ENCODE measurements at places on chromosomes 6 and 20.

- no peak for DNase-seq
Measured at GRCh38 chr6:30097902-30098768, 14.8 kb downstream of the TRIM31 start.

GRCh38 chr6:64505312-64505711, 869.7 kb downstream of the PHF3 start:
- DNase-seq, result no peak

GRCh38 chr6:119339941-119340456, 9.6 kb downstream of the MAN1A1 start:
- no peak for DNase-seq

GRCh38 chr6:6661684-6662083, 73.2 kb downstream of the LY86 start:
- peak; percentile 59 for DNase-seq

- no peak for DNase-seq
Measured at GRCh38 chr6:128478230-128479047, 42.0 kb downstream of the PTPRK start.

DNA sequence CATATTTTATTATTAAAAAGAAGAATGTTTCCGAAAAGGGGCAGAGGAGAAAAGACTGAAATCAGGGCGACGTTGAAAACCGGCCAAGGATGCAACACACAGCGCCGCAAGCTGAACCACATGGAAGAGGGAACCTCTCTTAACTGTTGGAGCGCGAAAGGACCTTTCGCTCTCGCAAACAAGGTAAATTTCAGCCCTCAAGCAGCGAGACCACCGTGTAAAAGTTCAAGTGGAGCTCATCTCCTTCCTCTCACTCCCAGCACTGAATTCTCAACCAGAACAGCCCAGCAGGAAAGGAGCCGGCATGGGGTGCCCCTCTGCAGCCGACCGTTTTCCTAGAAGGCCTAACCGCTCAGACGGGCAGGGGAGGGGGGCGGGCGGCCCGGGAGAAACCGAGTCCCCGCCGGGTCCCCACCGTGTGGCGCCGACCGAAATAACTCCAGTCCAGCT, 621 bp downstream of the GPR63 start:
- no peak for DNase-seq

GRCh38 chr6:130781557-130781956, 45.6 kb upstream of the SMLR1 start:
- DNase-seq, result no peak

- DNase-seq, result no peak
Measured at GRCh38 chr6:125947615-125948014, 9.0 kb upstream of the HINT3 start.

GRCh38 chr20:37992802-37993409, 40.4 kb downstream of the TTI1 start:
- no peak for DNase-seq

DNA sequence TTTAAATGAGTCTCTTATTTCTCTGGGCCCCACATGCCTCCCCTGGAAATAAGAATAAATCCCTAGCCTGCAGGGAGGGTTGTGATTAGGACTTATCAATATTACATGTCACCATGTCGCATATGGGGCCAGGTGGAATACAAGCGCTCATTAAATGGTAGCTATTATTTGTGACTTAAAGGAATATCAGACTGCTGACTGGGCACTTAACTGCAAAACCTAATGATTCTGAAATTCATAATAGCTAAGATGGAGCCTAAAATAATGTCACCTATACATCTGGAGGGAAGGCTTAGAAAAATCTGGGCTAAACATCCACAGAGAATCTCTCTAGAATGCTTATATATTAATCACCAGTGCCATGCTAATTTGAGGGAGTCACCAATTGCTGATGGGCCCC, 106.5 kb downstream of the LRFN2 start:
- DNase-seq, result no peak

DNA sequence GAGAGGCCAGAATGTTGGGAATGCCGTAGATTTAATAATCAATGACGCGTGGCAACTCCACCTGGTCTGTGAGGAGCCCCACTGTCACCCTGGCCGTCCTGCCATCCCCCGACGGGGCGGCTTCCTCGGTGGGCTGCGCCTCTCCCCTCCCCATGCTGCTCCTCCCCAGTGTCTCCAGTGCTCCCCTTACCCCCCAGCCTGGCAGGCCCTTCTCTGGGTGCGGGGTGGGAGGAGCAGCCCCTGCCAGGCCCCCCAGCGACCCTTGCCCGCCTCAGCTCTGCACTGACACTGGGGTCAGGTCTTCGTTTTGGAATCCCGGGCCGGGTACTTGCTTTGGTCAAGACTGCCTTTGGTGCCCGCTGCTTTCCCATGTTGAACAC, 82.3 kb upstream of the FRMD1 start:
- DNase-seq, result no peak

DNA sequence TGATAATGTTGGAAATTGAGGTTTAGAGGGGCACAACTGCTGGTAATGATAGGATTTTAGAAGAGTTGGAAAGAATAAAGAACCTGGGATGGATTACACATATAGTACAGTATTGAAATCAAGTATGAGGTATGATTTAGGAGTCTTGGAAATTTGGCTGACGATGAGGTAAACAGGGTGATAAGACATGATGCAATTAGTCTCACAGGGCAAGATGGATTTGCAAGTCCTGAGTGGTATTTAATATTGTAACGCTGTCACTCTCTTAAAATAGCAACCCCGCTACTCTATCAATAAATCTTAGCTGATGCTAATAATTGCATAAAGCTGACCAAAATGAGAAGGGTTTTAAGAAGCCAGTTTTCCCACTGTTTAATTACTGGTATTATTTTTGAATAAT, 70.4 kb downstream of the SYCP2 start:
- DNase-seq, result no peak

- DNase-seq, result no peak
Measured at GRCh38 chr6:7921046-7921445, 10.5 kb upstream of the TXNDC5 start.

DNA sequence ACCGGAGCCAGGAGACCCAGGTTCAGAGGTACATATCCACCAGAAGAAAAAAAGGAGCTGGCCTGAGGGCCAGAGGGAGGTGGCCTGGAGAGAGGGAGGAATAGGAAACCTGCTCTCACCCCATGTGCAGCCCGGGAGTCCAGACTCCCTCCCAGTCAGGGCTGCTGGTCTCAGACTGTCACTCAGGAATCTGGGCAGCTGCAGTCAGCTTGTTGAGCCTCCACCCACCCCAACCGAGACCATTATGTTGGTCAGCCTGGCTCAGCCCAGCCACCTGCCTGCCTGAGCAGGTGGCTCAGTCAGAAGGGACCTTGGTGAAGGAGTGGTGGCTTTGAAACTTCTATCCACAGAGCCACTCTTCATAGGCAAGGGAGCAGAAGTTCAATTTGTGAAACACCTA, 53.3 kb upstream of the EPB41L1 start:
- no peak for DNase-seq

- no peak for DNase-seq
Measured at GRCh38 chr6:47740714-47741113, 41.1 kb upstream of the OPN5 start.

GRCh38 chr6:4017834-4018170, 61.1 kb downstream of the FAM217A start:
- DNase-seq, result no peak

GRCh38 chr6:2839195-2839981, 2.3 kb downstream of the SERPINB1 start:
- DNase-seq, result no peak

DNA sequence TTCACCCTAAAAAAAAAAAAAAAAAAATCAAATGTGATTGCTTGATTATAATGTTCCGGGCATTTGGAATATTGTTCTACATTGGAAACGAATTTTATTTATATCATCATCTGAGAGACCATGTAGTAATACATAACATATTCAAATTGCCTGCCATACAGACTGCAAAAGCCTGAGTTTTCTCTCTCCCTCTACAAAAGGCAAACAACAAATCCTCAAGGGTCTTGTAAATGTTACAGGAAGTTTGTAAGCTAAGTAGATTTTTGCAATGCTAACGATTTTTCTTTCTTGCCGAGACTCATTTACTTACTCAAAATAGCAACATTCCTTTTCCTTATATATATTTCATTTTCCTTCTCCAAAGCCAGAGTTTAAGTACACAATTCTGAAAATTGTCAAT, 49.0 kb upstream of the HTR1E start:
- no peak for DNase-seq

DNA sequence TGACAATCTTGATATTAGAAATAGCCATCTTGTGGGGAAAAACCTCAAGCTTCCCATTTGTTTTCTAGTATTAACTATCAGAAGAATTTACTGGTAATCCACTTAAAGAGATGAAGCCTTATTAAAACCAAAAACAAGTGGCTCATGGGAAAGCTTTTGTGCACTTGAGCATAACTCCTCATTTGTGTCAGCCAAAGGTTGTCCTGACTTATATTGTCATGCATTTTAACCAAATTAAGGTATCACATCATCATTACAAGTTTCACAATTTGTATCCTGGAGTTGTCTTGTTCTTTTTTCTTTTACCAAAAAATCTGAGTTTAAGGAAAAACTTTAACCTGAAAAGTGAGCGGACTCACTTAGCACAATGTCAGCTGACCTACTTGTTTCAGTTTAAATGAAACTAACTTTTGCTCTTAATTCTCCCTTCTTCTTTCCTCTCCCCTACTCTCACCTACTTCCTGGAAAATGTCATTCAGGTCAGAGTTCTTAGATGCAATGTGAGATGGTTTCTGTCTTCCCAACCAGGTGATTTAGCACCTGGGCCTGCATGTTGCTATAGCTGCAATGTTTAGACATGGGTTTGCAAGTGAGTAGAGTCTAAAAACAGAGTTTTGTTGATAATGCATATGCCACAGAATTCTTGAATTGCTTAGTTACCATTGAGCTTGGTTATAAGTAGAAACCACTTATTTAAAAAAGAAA, 82.8 kb downstream of the TNFAIP3 start:
- no peak for DNase-seq

DNA sequence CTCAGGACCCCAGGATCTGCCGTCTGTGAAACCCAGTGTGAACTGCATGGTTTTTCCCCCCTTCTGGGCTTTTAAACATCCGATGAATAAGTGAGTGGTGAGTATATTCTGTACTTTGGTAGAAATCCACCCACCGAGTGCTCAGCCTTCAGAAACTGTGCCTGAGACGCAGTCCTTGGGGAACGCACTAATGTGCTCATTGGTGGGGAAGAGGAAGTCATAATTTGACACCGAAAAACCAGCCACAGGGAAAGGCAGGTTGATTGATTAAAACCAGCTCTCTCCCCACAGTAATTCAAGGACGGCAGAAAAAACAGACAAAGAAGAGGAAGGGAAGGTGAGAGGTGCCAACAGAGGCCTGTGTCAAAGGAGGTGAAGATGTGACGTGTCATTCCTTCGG, 21.7 kb downstream of the EDN3 start:
- no peak for DNase-seq

DNA sequence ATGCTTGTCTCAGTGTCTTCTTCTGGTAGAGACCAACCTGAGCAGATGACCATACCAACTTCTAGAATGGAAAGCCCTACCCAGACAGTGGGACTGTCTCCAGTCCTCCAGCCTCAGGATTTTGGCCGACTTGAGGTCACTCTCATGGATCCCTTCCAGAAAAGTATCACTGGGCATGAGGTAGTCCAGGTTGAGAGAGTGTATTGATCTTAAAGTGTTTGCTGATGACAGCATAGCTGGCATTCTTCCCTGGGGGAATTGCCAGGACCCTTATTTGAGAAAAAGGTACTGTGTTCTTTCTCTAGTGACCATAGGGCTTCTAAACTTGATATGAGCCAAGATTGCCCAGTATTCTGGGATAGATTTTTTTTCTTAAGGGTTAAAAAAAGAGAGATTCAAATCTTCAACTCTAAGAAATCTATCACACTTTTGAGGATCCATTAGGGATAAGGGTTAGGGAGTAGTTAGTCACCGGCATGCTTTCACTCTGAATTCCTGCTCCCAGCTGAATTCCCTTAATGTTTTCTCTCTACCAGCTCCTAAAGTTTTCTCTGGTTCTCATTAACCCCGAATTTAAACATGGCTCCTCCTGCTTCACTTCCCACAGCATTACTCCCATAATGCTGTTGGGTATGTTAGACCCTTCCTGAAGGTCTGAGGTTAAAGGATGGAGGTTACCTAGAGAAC, 73.6 kb upstream of the FLRT3 start:
- DNase-seq, result no peak

DNA sequence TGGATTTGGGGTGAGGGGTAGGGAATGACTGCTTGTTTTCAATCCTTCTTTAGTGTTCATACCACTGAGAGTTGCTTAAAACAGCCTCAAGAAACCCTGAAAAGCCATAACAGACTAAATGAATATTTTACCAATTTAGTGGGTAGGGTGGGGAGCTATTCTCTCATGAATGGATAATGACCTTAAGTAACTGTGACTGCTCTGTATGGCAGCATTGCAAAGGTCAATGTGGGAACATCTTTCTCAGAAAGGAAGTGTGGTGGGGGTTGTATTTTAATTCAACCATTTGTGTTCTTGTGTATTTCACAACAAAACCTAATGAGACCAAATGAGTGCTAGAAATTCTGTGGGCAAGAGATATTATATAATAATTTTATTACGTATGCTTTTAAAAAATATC, 55.7 kb downstream of the PHACTR2 start:
- no peak for DNase-seq

DNA sequence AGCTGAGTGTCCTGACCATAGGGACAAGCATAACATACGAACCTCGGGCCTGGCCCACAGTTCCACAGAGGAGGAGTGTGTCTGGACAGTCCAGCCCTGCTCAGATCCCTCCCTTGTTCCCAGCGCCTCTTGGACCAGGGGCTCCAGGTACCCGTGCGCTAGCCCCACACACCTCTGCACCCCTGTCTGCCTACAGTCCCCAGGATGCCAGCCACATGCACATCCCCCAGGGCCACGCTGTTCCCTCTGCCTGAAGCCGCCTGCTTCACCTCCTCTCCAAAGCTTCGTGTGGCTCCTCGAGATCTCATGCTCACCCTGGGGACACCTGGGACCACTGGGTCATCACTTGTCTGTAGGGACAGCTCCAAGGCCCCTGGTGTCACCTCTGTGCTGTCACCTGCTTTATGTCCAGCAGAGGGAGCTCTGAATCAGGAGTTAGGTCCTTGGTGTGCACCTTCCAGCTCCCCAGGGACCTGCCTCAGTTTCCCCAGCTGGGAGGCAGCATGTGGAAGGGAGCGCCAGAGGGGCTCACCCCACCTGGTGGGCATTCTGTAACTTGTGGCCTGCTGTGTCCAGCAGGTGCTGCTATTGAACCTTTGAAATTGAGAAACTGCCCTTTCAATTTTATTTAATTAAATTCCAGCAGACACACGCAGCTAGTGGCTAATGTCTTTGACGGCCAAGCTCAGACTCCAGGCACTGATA, 7.3 kb upstream of the YTHDF1 start:
- DNase-seq, result no peak

DNA sequence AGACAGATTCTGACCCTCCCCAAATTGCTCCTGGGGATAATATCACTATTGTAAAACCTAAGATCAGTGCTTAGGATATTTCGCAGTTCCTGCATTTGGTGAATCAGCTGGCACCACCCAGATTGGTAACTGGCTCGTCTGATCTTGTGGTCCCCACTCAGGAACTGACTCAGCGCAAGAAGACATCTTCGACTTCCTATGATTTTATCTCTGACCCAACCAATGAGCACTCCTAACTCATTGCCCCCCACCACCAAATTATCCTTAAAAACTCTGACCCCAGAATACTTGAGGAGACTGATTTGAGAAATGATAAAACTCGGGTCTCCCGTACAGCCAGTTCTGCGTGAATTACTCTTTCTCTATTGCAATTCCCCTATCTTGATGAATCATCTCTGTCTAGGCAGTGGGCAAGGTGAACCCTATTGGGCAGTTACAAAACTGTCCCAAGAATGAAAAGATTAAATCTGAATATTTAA, 55.7 kb upstream of the PRND start:
- no peak for DNase-seq

GRCh38 chr6:135323202-135323668, 142.1 kb downstream of the MYB start:
- DNase-seq, result no peak

- DNase-seq, result no peak
Measured at GRCh38 chr6:107154131-107154800, 39.0 kb upstream of the BEND3 start.

All from right lung (tissue), 10 donors.